Stimulated activated CD4-positive, alpha-beta T cell treated with anti-CD3 and anti-CD28 coated beads, Interleukin-15, amount 100 ng/mL, for 24 hours (primary cell): ENCODE measurements at places on chromosomes 6 and 20.

DNA sequence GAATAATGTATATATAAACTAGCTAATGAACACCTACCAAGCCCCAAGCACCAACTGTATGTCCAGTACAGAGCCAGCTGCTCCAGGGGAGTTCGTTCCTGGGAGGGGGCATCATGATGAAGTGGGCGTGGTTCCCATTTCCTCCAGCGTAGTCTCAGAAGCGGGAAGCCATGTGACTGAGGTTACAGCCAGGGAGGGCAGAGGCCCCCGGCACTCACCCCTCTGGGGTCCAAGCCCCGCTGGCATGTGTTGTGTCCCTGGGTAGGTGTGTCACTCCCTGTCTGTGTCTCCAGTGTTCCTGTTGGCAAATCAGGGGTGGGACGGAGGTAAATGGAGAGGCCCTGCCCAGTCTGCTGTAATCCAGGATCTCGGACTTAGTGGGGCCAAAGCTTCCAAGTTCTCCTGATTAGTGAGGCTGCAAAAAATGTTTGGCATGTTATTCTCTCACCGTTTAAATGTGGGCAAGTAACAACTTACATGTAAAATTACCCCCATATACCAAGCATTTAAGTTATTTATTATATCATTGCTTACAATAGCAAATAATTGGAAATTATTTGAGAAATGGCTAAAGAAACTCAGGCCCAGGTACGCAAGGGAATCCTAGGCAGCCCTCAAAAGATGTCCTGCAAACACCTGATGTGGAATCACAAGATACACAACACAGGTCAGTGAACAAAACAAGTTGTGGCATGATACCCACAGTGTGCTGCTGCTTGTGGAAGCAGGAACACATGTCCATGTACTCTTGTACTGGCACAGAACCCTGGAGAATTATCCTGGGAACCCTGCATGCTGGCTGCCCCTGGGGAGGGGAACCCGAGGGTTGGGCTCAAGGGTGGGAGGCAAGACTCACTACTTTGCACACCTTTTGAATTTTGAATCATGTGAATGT lies 22.2 kb downstream of the FAM110A start:
- DNase-seq: no peak

DNA sequence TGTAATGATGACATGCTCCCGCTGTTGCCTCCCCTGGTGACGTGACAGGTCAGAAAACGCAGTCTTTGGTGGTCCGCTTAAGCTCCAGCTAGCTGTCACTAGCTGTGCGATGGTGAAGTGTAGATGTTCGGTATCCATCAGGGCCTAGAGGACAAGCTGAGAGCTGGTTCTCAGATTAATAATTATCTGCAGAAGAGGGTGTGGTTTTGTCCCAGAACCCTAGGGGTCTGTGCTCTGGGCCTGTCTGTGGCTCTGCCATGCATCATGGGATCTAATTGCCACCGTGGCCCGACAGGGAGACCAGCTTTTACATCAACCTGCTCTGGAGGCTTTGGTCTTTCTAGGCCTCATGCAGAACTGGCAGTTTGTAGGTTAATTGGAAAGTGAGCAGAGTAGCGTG lies 34.1 kb downstream of the ERMARD start:
- DNase-seq: no peak

DNA sequence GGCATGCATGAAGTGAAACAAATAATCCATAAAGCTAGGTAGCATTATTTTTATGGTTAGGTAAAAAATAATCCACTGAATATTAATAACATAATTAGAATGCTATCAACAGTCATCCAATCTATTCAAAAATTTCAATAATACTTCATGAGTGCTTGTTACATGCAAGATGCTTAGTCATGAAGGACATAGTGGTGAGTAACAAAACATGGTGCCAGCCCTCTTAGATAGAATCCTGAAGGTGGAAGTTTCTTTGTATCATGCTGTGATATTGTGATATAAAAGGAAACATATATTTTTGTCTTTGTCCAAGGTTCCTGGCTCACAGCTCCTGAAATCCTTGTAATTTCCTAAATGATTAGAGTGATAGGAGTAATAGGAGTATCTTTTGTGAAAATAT lies 14.9 kb downstream of the RCAN2 start:
- DNase-seq: no peak

GRCh38 chr20:61749406-61750075 lies 316.1 kb downstream of the TAF4 start:
- no peak for DNase-seq

- DNase-seq: no peak
These were observed 121.4 kb upstream of the DST start for GRCh38 chr6:56764081-56764566.

DNA sequence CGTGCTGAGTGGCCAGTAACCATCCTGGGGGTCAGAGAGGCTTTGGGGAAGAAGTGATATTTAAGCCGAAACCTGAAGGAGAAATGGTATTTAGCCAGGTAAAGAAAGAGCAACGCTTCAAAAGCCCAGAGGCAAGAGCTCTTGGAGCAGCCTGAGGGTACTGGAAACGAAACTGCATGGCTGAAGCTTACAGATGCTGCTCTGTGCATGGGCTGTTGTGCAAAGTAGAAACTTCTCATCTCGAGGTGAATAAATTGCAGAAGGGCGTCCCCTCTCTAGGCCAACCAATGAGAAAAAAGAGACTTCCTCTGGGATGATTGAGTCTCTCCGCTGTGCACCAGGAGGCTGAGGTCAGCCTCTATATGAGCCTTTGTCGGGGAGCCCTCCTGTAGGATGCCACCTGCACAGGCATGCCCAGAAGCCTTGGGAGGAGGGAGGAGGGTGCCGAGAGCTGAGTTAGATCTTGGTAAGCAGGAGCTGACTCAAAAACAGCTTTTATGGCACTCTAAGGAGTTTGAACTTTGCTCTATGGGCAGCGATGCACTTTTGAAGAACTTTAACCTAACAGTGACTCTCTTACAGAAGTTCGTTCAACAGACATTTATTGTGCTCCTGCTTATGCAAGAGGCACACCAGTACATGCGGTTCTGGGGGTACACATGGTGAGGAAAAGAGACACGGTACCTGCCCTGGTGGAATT lies 61.6 kb upstream of the EDN1 start:
- DNase-seq: no peak

GRCh38 chr6:166456395-166457156 lies 73.8 kb upstream of the MPC1 start:
- DNase-seq: no peak

DNA sequence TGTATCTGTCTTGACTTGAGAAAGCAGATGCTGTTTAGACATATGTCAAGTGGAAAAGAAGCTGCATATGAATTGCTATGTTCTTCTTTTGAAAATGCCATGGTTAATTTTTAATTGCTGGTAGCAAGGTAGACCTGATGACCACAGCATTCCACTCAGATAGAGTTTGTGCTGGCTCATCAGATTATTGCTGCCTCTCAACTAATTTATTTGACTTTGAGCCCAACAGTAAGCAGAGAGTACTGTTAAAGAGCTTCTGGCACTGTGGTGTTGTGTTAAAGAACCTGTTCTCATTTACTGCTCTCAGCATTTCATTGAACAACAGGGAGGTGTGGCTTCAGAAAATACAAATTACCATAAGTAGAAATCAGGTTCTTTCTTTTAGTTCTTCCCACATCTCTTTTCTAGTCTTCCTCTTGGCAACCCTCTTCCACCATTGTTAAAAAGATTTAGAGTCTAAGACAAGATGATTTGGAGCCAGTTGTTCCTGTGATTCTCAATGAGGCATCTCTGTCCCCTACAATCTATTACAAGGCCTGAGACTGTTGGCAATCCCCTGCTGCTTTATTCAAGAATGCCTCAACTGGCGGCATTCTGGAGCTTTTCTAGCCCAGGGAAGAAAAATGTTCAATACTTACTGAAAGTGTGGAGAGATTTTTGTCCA lies 967.6 kb upstream of the GJE1 start:
- DNase-seq: no peak

DNA sequence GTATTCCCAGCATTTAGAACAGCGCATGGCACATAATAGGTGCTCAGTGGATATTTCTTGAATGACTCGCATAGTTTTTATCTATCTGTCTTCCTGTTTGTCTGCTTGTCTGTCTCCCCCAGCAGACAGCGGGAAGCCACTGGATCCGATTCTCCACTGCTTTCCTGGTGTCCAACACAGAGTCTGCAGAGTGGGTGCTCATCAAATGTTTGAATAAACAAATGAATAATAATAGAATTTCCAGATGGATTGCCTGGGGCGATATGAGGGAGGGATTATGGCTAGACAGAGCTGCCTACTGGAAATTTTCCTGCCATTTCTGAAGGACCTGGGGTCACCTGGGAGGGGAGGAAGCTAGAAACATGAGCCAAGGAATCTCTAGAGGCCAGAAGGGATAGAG lies 18.9 kb downstream of the CDH22 start:
- DNase-seq: no peak

GRCh38 chr6:106113256-106113959 lies 27.3 kb downstream of the PRDM1 start:
- DNase-seq: no peak

DNA sequence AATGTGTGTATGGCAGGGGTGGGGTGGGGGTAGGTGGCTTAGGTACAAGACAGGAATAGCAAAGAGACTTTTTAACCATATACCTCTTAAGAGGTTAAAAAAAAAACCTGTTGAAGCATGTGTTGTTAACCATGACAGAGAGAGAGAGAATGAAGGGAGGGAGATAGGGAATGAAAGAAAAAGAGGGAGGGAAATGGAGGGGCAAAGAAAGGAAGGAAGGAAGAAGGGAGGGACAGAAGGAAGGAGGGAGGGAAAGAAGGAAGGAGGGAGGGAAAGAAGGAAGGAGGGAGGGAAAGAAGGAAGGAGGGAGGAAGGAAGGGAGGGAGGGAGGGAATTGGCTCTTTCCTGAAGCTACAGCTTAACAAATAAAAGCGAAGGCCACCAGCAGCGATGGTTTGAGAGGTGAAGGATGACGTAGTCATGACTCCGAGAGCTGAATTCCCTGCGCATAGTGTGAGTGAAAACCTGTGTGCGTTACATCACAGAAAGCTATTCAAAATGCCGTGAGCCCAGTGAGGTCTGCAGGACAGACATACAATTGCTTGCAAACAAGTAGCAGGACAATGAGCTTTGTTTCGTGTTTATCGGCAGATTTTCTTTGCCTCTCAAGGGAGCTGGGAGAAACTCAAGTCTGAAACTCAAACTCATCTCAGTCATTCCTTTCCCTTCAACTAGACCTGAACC lies 88.6 kb upstream of the NEDD9 start:
- no peak for DNase-seq

GRCh38 chr20:58008413-58008812 lies 220.0 kb downstream of the ANKRD60 start:
- DNase-seq: no peak

GRCh38 chr6:105179244-105180065 lies at the start of gene POPDC3:
TSS of gene POPDC3 (minus strand) at chr6:105180014. CDS start at chr6:105161909, 18,105 bp downstream.
- DNase-seq: peak; percentile 28

- DNase-seq: no peak
These were observed 118.9 kb downstream of the QKI start for GRCh38 chr6:163533443-163533842.

DNA sequence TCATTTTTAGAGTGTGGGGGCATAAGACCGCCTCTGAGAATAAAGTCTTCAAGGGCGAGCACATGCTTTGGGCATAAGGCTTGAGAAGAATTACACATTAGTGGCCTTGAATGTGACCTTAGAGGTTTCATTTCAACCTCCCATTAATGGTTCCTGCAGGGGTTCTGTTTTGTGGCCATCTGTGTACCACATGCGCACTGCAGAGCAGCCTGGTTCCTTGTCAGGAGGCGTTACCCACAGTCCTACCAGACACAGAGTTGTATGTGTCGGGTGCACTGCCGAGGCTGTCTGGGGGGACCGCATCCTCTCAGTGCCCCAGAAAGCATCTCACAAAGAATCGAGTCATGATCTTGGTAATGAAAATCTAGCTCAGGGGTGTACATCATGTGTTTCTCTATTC lies 115.7 kb downstream of the B3GAT2 start:
- no peak for DNase-seq

DNA sequence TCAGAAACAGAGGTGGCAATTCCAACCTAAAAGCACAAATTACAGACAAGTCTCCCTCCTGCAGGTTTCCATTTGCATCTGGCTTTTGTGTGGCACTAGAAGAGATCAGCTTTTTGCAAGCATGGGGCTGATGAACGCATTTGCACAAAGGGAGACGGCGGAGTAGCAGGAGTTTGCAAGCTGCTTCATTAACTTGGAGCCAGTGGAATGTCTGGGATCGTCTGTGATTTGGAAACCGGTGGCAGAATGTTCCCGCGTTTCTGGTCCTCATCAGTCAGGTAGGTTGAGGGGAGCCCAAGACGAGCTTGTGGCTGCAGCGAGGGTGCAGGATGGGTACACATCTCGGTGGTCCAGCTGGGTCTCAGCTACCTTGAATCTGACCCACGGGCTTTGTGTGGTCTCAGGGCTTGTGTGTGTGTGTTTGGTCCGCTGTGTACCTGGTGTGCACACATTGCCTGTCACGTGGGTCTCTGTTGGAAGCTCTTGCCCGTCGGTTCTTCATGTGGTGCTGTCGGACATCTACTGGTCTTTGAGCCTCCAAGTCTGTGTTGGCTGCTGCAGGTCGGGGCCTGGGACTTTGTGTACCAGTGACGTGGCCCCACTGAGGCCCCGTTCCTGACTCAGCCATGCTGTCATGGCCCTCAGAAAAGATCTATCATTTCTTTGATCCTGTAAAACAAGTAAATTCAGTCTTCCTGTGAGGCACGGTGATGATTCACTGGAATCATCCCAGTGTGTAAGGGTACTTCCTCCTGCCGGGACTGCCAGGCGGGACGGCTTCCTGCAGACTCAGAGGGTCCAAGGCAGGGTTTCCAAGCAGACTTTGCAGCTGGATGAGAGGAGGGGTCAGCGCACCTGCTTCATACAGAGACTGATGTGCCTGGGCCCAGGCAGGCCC lies 12.4 kb upstream of the MYT1 start:
- DNase-seq: no peak

GRCh38 chr6:141426400-141426980 lies 706.2 kb upstream of the GJE1 start:
- no peak for DNase-seq

GRCh38 chr20:46215913-46216707 lies 92.2 kb downstream of the CDH22 start:
- DNase-seq: no peak

- no peak for DNase-seq
These were observed 74.6 kb downstream of the CDKAL1 start for GRCh38 chr6:20608905-20609304.

GRCh38 chr6:29465279-29465678 lies 8.3 kb downstream of the OR2H1 start:
- DNase-seq: no peak

GRCh38 chr20:20375862-20376261 lies 8.0 kb downstream of the INSM1 start:
- DNase-seq: no peak

DNA sequence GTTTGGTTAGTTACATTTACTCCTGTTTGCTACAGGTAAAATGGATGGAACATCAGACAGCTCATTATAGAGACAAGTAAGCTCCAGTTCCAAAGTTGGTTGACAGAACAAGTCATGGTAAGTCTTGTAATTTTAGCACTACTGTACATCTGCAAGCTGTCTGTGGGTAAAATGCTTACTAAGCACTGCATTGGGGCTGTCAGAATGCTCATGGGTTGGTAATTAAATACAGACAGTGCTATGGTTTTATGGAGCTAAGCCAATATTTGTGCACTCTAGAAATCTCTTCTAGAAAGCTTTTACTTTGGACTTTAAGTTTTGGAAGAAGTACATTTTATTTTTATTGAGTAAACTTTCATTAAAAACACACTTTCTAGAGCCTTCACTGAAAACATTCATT lies 419.2 kb upstream of the MMS22L start:
- no peak for DNase-seq
